Body of pancreas (tissue), 4 donors: ENCODE measurements at places on chromosomes 4 and X. TPM values are rescaled to one million over a fixed set of nuclear protein-coding genes. Genes with fewer than 3 reads are reported as not detected.
A peak's percentile ranks its signal among the peaks of the same experiment; 100 is the strongest.

- no peak overlapping the region for H3K27ac ChIP-seq
- H3K4me1 ChIP-seq: peaks cover 28% of the 10 kb centered on the region
- no peaks in the 10 kb centered on the region for H3K27me3 ChIP-seq
- H3K4me3 ChIP-seq: no peak overlapping the region
- no peaks in the 10 kb centered on the region for H3K36me3 ChIP-seq
These were observed 188.2 kb downstream of the GC start for GRCh38 chr4:71595576-71596108.

- H3K4me3 ChIP-seq: no peak overlapping the region
- H3K4me1 ChIP-seq: no peaks in the 10 kb centered on the region
- H3K36me3 ChIP-seq: no peaks in the 10 kb centered on the region
- no peak overlapping the region for H3K27ac ChIP-seq
These were observed 12.5 kb upstream of the CXCL13 start for GRCh38 chr4:77593101-77593500.

DNA sequence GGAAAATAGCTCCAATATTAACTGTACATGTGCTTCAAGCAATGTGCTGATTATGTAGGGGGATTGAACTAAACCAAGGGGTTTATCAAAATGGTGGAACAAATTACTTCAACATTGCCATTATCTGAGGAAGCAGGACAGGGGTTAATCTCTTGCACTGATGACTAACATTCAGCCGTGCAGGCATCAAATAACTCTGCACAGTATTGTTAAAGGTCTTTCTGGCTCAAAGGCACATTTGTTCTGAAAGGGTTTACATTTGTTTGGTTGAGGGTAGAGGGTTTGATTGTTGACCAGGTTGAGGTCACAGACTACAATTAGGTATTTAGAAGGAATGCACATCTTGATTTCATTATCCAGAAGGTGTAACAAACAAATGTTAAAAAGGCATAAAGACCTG lies 32.2 kb upstream of the CCSER1 start:
- DNase-seq: no peak
- no peaks in the 10 kb centered on the region for H3K36me3 ChIP-seq
- H3K27me3 ChIP-seq: no peaks in the 10 kb centered on the region
- no peak overlapping the region for H3K27ac ChIP-seq
- H3K4me1 ChIP-seq: no peaks in the 10 kb centered on the region

DNA sequence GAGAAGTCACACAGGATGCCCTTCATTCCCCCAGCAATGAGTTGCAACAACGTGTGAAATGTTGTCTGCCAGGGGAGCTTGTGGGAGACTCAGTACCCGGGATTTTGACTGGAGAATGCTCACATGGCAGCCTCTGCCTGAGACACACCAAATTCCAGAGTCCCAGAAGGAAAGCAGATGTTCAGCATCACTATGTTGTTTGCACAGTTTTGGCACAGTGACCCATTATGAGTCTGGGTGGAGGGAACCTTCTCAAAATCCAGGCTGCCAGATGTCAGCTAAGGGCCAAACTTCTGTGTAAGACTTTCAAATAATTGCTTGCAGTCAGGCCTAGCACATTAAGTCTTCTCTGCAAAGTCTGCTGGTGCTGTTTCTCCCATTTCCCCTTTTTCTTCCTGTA lies 1029.7 kb upstream of the TENM3 start:
- no peaks in the 10 kb centered on the region for H3K27me3 ChIP-seq
- no peak overlapping the region for H3K27ac ChIP-seq
- no peak for DNase-seq

The NXF3 gene
- total RNA-seq: 0.26 TPM

The NUP62CL gene
- 9.3 TPM for total RNA-seq

GRCh38 chr4:107065201-107065600 lies 29.1 kb upstream of the DKK2 start:
- DNase-seq: no peak
- no peak overlapping the region for H3K4me3 ChIP-seq
- no peaks in the 10 kb centered on the region for H3K4me1 ChIP-seq
- no peak overlapping the region for H3K27ac ChIP-seq

The HMGB2 gene
- 18.7 TPM for total RNA-seq

- peak overlapping the region; percentile 88 for H3K27ac ChIP-seq
- no peaks in the 10 kb centered on the region for H3K27me3 ChIP-seq
- H3K36me3 ChIP-seq: no peaks in the 10 kb centered on the region
These were observed 1.3 kb upstream of the FAT1 start for GRCh38 chr4:186724864-186725468.

The NEIL3 gene
- not detected for total RNA-seq
